Cardiac fibroblast (primary cell): ENCODE measurements at places on chromosomes 5 and 9.

DNA sequence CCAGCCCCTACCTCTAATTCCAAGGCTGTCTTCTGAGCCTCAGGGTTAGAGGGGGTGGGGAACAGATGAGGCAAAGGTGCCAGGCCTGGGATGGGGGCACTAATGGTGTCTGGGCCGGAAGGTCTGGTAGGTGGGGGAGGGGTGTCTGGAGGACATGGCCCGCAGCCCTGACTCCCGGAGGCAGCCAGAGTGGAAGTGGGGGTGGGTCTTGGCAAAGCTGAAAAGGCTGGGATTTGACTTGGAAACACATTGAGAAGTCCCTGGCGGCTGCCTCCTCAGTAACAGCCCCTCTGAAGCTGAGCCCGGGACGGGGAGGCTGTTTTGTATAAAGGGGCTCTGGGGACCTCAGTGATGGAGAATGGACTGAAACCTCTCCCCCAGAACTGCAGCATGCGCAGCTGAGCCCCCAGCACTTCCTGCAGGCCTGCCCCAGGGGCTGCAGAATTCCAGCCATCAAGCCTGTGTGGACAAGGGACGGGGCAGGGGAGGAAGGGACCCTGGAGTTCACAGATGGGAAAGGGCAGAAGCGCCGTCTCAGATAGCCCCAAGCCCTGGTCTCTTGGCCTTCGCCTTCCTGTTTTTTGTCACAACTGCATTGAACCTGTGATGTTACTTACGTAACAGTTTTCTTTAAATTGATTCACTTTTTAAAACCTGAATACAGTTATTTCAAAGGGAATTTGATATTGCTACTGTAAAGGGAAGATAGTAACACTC is 49.3 kb upstream of the SYNPO start:
- DNase-seq = peak; percentile 70

- DNase-seq = no peak
Observed at GRCh38 chr9:96073531-96074480, 198.3 kb downstream of the ERCC6L2 start.

DNA sequence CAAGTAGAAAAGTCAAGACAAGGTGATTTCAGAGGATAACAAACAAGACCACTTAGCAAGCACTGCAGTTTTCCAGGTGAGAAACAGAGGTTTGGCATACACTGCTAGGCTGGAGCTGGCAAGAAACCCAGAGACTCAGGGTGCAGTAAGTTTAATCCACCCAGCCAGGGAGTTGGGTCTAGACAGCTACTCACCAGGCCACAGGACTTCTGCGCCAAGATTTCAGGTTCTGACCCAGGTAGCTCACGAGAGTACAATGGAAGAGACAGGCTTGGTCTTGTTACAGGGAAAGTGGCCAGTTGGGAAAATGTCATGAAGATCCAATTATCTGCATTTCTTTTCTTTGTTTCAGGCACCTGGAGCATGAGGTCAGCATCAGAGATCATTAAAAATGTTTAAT is 9.8 kb downstream of the SMIM23 start:
- no peak for DNase-seq

GRCh38 chr9:111501648-111502047 is 17.5 kb upstream of the ECPAS start:
- DNase-seq = no peak

DNA sequence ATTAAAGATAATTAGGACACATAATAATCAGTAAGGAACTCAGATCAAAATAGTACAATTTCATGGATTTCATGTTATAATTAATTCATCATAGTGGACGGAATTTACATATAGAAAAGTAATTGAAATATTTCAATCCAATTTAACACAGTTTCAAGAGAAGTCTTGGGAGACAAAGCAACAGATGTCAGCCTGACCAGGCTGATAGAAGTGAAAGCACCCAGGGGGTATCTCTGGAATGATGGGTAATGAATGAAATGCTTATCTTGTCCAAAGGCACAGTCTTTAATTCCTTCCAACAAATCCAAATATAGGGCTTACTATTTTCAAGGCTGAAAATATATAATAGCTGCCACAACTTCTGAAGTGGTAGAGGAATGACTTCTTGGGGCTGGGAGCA is 629.3 kb upstream of the RGMB start:
- DNase-seq = no peak

DNA sequence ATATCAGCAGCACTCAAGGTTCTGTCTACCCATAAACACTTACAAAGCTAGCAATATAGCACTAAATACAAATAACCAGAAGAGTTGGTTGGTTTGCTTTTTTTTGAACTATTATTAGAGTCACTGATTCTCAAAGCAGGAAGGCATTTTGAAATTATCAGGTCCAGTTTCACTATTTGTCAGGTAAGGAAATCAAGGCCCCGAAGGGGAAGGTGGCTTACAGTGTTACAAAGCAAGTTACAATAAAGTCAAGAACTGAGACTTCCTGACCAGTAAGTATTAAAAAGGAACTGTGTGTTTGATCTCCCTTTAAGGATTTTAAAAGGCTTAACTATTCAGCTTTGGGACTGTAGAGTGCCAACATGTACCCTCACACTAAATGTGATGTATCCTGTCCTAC is 10.8 kb downstream of the C5orf15 start:
- DNase-seq = no peak

DNA sequence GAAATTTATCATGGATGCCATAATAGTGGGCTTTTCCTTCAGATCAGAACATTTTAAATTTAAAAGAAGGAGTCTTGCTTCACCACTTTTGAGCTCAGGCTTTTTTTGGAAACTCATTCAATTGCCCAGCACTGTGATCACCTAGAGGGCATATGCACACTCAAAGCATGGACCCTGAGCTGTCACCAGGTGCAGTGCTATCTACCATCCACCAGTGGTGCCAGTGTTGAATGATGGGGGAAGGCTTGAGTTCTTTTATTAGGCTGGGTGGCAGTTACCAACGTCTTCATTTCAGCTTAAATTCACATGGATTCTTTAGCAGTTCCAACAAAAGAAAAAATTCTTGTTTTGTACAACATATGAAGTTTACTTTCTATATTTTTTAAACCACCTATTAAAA is 164.1 kb downstream of the CFAP90 start:
- DNase-seq = no peak

GRCh38 chr5:10708189-10708944 is 52.7 kb downstream of the DAP start:
- no peak for DNase-seq

DNA sequence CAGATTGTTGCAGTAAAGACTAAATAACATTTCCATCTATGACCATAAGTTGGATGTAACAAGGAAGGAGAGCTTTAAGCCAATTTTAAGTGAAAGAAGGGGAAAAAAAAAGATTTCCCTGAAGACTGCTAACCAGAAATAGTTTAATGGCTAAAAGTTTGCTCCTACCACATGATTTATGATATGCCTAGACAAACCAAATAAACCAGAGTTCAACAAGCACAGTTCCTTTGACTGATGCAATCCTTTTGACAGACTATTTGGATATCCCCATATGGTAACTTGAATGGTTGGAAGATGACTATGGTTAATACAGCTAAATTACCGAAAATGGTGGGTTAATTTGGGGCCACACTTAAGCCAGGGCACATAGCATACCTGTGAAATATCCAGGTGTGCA is 338.5 kb downstream of the CETN3 start:
- no peak for DNase-seq

- DNase-seq = peak; percentile 88
Observed at GRCh38 chr9:130107234-130107861, 53.6 kb downstream of the GPR107 start.

DNA sequence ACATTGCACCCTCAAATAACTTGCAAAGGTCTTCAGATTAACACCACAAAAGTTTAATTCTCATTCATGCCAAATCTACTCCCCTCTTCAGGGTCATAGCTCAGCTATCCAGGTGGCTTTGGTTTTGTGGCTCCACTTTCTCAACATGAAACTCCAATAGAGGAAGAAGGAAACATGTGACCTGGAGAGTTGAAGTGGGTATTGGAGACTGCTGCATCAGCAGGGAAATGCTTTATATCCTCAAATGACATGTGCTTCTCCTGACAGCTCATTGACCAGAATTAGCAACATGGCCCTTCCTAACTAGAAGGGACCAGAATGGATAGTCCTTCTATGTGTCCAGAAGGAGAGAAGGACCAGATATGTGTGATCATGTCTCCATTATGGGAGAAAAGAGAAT is 73.6 kb downstream of the TLR4 start:
- DNase-seq = no peak
